ENCODE measurements at places on chromosomes 6 and 20.
A peak's percentile ranks its signal among the peaks of the same experiment; 100 is the strongest.

DNA sequence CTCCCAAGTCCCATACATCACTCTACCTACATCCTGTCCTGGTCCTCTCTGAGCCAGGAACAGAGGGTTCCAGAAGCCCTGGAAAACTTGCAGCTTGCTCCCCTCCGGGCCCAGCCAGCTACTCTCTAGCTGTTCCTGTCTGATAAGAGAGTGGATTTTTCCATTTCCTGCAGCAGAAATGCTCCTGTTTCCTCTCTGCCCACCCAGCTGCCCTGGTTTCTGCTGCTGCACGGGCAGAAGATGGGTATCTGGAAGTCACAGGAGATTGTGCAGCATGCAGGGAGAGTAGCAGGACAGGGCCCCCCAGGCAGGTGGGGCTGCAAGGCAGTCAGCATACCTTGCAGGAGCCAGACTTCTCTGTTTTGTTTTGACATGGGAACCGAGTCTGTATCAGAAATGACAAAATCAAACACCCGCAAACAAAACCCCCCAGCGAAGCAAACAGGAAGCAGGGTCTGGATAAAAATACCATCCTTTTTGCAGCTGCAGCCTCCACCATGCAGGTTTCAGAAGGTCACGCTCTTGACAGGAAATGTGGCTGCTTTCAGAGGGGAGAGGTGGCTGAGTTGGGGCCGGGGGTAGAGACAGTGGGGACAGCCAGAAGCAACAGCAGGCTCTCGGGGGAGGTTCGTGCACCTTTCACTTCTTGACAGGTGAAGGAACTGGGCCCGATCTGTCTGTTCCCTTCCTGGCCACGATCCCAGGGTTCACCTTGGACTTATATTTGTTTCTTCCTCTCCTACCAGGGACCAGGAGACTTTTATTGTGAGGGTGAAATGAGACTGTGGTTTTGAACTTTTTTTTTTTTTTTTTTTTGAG, 50.8 kb upstream of the FAM83D start:
- no peak for DNase-seq

DNA sequence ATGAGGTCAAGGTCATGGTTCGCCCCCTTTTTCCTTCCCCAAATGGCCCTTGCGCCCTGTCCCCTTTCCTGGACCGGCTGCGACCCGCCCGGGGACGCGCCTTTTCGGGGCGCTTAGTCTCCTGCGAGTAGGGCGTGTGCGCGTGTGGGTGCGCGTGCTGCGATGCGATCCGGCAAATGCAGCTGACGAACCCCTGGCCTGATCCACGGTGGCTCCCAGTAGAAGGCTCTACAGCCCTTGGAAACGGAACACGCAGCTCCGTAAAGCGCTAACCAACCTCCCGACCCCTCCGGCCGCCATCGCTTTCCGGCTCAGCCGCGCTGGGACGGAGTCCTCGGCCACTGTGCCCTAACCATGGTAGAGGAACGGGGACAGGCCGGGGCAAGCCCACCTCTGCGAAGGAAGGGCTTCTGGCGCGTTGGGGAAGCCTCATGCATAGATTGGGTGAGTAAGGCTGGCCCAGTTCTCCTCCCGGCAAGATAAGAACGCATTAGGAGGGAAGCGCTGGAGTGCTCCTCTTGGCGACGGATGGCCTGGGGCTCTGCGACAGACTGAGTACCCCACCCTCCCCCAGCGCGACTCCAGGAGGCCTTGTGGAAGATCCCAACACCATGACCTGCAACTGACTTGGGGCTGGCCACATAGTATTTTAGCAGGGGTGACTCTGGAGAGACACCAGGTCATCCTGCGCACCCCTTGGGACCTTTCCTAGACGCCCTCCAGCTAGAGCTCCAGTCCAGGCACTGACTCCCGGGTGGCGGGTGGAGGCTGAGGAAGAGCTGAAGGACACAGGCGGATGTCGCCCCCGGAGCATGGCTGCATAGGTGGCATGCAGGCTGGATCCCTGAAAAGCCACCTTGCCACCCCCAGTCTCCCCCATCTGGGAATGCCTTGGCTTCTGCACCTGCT, 1.1 kb upstream of the SLC4A11 start:
- no peak for DNase-seq

GRCh38 chr6:143535189-143535614, 23.7 kb upstream of the FUCA2 start:
- no peak for DNase-seq

- DNase-seq = no peak
Measured at GRCh38 chr6:107059606-107060005, 31.6 kb downstream of the MTRES1 start.

GRCh38 chr6:125188037-125188436, 34.5 kb downstream of the TPD52L1 start:
- DNase-seq = peak; percentile 82

DNA sequence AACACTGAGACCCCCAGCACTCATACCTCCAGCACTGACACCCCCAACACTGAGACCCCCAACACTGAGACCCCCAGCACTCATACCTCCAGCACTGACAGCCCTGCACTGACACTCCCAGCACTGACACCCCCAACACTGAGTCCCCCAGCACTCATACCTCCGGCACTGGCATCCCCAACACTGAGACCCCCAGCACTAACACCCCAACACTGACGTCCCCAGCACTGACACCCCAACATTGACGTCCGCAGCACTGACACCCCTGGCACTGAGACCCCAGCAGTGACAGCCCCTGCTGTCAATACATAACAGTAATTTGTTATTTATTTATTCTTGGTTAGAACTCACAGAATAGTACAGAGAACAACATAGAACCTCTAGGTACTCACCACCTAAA, 58.0 kb downstream of the ERMARD start:
- DNase-seq = no peak

GRCh38 chr6:47169785-47170616, 127.9 kb upstream of the ADGRF1 start:
- peak; percentile 6 for DNase-seq

DNA sequence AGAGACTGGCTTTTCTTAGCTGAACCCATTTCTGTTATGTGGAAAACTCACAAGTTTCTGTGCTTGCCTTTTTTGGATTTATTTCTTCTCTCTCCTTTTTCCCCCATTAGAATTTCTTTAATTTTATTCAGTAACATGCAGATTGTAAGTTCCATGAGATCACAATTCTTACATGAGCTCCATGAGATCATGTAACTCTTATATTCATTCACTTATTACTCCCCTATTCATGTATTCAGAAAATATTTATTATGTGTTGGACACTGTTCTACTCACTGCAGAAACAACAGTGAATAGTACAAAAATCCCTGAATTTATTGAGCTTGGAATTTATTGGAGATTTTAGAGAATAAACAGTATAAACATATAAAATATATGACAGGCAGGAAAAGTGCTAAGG, 105.8 kb downstream of the INSM1 start:
- DNase-seq = no peak

Measured in Caki2 (cell line).